ENCODE measurements at places on chromosomes 3 and 15.

DNA sequence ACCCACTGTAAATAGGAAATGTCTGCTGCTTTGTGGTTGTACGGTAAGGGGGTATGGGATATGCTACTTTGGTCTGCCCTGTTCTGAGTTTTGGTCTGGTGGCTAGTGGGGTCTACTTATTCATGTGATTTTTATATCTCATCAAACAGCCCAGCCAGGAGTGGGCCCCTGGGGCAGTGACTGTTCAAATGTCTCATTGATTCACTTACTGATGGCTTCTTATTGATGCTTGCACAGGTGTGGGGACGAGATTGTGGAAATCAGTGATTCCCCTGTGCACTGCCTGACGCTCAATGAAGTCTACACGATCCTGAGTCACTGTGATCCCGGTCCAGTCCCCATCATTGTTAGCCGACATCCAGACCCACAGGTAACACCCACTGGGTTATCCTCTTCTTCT lies 38.5 kb downstream of the STARD5 start:
- DNase-seq, result no peak

DNA sequence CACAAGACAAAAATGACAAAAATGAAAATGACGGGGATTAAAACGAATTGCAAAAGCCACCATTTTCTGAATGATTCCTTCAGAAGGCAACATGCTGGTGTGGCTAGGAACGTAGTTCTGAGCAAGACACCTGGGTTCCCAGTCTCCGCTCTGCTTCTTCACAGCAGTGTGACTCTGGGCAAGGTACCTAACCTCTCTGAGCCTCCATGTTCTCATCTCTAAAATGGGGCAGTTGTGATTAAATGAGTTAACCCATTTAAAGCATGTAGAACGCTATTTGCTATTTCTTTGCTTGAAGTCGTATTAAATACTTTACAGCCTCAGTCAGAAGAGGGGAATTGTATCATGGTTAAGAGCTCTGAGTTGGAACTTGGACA lies 23.6 kb downstream of the BHLHE40 start:
- DNase-seq, result no peak

GRCh38 chr15:90685591-90686434 lies 31.3 kb upstream of the BLM start:
- DNase-seq, result no peak

- no peak for DNase-seq
These were observed 21.2 kb downstream of the ATP11B start for GRCh38 chr3:182814419-182815062.

DNA sequence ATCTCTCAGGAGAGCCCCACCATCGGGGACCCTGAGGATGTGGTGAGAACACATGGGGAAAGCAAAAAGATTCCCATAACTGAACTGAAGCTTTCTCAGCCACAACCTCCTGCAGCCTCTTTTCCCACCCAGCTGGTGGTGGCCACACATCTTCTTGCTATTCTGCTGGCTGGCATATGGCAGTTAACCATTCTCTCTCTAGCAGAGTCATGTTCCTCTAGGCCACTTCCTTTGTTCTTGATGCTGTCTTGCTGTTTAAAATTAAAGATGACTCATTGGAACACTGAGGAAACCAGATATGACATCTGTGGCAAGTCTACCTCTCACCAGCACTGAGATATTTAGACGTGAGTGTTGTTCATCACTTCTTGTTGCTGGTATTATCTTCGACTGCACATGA lies 180.3 kb upstream of the ROBO2 start:
- DNase-seq, result no peak

- no peak for DNase-seq
These were observed 72.3 kb downstream of the CLDN11 start for GRCh38 chr3:170490828-170491560.

DNA sequence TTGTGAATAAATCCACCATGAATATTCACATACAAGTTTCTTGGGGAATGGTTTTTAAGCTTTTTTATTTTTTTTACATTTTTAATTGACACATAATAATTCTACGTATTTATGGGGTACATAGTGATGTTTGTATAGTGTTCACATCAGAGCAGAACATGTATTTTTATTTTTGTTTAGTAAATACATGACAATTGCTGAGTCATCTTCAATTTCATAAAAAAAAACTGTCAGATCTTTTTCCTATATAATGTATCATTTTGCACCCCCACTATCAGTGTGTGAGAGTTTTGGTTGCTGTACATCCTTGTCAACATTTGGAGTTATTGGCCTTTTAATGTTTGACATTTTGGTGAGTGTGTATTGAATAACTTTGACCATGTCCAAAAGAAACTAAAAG lies 39.9 kb upstream of the FILIP1L start:
- no peak for DNase-seq

DNA sequence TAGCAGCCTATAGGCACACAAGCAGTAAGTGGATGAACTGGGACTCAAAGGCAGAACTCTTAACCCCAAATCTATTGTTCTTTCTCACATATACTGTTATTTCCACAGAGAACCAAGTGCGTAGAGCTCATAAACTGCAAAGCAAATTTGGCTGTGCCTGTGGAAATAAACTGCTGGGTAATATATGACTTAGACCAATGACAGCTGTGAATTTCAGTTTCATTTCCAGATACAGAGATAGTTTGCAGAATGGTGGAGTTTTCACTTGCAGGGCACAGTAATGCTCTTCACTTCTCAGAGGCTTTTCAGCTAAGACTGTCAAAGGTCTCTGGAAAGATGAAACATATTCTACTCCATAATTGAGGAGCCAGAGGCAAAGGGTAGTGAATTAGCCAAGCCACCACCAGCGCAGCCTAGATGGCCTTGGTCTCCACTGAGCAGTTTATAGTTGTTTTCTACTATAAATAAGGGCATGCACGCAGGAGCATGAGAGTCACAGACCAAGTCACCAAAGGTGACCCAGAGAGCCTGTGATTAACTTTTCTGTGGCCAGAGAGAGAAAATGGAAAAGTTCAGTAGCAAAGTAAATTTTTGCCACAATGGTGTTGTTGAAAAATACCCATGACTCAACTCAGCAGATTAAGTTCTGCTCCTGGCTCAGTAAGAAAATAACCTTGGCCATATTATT lies 180.7 kb upstream of the GRM7 start:
- no peak for DNase-seq

Measured in stimulated activated CD4-positive, alpha-beta T cell treated with anti-CD3 and anti-CD28 coated beads, TNF-alpha, amount 100 ng/mL, for 4 hours (primary cell).